ENCODE measurements at places on chromosomes 13 and 19.

GRCh38 chr19:4969292-4969771 is 419 bp downstream of the KDM4B start:
- DNase-seq, result no peak

DNA sequence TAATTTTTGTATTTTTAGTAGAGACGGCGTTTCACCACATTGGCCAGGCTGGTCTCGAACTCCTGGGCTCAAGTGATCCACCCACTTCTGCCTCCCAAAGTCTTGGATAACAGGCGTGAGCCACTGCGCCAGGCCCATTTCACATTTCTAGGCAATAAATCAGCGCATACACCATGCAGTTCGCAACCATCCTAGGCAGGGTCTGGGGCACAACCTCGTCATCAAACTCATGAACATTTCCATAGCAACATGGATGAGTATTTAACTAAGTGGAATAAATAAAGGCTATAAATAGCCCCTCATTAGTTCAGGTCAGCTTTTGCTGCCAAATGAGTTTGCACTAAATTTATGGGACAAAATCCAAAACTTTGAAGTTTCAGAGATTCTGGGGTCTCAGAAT is 8.2 kb downstream of the MEIS3 start:
- DNase-seq, result no peak

DNA sequence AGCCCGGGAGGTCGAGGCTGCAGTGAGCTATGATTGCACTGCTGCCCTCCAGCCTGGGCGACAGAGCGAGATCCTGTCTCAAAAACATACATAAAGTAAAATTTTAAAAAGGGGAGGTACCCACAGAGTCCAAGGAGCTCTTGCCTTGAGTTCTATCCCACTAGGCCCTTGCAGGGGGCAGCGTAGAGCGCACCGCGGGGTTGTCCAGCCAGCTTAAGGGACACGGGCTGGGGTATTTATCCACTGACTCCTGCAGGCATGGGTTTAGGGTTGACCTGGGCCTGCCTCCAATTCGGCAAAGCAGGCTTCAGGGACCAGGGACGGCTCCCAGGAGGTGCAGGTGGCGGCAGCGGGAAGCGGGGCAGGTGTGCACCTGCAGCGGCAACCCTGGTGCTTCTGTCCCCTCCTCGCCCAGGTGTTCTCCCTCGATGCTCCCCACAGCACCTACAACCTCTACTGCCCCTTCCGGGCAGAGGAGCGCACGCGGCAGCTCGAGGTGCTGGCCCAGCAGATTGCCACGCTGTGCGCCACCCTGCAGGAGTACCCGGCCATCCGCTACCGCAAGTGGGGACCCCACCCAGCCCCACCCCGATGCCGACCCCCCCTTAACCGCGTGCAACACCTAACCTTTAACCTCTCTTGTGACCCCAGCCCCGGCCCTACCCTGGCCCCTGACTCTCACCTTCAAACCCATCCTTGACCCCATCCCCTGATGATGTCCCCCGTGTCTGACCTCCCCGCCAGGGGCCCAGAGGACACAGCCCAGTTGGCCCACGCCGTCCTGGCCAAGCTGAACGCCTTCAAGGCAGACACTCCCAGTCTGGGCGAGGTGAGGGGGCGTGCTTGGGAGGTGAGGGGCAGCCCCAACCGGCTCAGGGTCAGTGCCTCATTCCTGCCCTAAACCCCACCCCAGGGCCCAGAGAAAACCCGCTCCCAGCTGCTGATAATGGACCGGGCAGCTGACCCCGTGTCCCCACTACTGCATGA is 4.7 kb downstream of the STXBP2 start:
- no peak for DNase-seq

DNA sequence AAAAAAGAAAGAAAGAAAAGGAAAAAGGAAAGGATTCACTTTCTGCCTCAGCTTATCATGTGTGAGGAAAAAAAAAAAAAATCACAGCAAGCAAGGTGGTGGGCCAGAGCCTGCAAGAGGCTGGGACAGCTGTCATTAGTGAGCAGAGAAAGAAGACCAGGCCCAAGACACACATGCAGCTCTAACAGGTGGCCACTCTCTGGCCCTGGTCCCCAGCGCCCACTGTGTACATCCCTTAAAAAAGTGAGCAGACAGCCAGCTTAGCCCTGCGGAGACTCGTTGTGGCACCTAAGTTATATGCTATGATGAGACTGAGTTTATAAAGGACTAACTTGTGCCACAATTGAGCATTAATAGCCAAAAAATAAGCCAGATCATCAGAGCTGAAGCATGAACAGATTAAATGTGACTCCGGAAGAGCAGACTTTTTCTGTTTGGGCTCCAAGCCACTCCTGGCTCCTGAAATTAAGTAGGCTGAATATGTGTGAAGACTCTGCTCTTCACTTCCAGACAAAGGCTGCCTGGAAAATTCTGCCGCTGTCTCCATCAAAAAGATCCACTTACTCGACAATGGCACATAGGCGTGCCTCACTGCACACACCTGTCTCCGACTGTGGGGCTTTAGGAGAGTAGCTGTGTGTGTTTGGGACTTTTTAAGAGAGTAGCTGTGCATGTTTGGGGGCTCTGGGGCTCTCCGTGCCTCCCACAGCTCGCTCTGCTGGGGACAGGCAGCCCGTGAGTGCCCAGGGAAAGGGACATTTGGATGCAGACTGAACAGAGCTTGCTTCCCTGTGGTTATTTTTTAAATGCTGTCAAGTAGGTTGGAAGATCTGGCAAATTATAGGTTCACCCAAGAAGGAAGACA is 55.0 kb downstream of the LATS2 start:
- DNase-seq, result no peak

DNA sequence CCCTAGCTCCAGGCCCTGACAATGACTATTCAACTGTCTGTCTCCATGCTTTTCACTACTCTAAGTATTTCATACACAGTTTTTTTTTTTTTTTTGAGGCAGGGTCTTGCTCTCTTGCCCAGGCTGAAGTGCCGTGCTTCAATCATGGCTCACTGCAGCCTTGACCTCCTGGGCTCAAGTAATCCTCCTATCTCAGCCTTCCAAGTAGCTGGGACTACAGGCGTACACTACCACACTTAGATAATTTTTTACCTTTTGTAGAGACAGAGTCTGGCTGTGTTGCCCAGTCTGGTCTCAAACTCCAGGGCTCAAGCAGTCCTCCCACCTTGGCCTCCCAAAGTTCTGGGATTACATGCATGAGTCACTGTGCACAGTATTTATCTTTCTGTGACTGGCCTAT is 815.4 kb downstream of the DACH1 start:
- DNase-seq, result no peak

GRCh38 chr13:50129081-50129705 is 113.9 kb downstream of the KCNRG start:
- no peak for DNase-seq

DNA sequence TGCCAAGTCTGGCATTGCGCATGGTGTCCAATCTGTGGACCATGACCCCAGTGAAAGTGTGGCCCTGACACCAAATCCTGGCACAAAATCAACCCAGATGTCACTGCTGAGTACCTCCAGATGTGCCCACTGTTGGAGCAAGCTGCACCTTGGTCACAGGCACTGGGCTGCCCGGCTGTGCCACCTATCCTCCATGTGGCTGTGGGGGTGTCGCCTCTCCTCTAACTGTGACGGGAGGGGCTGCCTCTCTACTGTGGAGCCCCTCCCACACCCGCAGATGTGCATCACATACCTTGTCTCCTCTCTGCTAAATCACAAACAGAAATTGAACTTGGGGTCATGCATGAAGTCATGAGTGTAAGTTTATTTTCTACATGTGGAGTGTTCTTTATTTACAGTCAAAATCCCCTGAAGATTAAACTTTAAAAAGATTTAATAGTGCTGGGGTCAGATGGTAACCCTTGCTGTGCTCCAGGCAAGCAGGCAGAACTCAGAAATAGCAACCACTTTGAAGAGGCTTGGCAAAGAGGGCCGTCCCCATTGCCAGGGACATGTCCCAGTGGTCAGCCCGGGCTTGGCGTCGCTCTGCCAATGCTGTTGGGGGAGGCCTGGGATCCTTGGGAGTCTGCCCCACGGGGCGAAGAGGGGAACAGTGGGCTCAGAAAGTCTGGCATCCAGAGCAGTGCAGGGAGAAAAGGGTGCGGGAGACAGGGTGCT is 46.4 kb upstream of the ZNF536 start:
- no peak for DNase-seq

- no peak for DNase-seq
These were observed 39.6 kb downstream of the CYP2B6 start for GRCh38 chr19:41030651-41031050.

DNA sequence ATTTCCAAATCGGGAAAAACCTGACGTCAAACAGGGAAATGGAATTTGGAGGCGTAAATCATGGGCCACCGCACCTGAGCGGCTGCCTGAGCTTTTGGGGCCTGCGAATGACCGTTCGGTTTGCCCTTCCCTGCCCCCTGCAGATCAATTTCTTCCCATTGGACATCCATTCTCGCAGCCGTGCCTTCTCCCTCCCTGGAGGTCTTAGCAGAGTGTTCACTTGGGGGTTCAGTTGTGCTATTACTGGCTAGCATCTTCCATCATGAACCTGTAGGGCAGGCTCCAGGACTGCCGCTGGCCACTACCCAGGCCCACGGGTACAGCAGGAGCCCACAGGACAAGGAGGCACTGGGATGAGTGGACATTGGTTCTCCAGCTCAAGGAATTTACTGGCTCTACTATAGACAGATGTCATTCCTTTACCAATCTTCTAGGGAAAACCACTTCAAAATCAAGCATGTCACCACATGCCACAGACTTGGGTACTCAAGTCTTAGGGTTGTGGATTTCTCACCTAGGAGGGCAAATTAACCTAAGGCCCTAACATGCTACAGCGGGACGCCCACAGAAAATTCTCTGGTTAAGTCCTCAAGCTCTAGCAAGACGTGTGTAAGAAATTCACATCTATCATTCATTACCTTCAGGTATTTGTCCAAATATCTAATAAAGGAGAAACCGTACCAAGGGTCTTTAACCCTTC is 75.5 kb downstream of the COL4A1 start:
- no peak for DNase-seq

- no peak for DNase-seq
These were observed 51.1 kb downstream of the N4BP2L1 start for GRCh38 chr13:32376642-32377415.

DNA sequence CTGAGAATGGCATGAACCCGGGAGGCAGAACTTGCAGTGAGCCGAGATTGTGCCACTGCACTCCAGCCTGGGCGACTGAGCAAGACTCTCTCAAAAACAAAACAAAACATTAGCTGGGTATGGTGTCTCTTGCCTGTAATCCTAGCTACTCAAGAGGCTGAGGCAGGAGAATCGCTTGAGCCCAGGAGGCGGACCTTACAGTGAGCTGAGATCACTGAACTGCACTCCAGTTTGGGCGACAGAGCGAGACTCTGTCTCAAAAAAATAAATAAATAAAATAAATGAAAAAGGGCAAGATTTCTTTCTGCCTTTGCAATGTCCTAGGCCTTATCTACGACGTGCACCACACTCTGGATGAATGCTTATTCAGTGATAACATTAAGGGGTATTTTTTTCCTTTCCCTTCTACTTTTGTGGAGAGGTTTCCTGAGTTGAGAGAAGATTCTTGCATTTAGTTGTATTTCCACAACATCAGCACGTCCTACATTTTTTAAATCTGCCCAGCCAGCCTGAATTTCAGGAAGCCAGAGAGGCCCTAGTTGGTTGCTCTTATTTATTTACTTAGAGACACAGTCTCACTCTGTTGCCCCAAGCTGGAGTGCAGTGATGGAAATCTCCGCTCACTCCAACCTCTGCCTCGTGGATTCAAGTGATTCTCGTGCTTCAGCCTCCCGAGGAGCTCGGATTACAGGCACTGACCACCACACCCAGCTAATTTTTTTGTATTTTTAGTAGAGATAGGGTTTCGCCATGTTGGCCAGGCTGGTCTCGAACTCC is 26.1 kb upstream of the OR1M1 start:
- no peak for DNase-seq

DNA sequence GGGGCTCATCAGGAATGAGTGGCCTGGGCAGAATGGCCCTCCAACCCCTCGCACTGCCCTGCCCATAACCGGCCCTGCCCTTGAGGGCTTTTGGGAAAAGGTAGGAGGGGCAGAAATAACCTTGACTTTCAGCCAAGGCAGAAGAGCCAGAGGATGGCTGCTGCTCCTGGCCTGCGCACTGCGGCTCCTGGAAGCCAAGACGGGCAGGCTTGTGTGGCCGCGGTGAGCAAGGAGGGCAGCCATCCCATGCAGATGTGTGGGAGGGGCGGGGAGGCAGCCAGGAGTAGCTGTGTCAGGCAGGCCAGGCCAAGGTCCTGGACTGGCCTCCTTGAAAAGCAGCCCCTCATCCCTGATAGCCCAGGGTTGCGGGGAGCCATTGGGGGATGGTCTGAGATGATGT is 57.6 kb upstream of the URI1 start:
- DNase-seq, result no peak

DNA sequence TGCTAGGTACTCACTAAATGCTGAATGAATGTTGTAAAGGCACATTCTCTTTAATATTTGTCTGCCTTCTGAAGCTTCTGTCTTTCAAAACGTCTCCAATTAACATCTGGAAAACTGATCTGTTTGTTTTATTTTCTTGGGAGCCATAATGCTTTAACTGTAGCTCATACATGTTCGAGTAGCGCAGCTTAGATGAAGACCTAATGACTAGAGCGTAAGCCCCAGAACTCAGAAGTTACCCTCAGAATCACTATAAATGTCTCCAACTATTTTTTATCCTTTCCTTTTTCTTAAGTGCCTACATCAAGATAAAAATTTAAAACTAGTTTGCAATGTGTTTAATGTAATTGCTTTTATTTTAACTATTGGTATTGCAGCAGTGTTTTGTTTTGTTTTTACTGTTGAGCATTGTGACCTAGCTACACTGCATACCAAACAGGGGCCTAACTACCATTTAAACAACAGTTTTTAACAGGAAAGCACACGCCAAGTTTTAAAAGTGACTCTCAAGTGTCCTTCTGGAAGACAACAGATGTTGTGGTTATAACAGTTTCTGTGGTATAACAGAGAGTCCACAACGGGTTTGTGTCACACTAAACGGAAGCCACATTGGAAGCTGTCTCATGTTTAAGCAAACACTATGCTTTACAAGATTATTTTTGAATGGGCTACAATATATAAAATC is 42.0 kb downstream of the MRPL57 start:
- DNase-seq, result no peak

- no peak for DNase-seq
These were observed 13.3 kb upstream of the LILRB1 start for GRCh38 chr19:54616821-54617560.

GRCh38 chr13:36143738-36144137 is 12.6 kb upstream of the DCLK1 start:
- DNase-seq, result no peak

- no peak for DNase-seq
These were observed 2.9 kb downstream of the CIC start for GRCh38 chr19:42271861-42272534.

DNA sequence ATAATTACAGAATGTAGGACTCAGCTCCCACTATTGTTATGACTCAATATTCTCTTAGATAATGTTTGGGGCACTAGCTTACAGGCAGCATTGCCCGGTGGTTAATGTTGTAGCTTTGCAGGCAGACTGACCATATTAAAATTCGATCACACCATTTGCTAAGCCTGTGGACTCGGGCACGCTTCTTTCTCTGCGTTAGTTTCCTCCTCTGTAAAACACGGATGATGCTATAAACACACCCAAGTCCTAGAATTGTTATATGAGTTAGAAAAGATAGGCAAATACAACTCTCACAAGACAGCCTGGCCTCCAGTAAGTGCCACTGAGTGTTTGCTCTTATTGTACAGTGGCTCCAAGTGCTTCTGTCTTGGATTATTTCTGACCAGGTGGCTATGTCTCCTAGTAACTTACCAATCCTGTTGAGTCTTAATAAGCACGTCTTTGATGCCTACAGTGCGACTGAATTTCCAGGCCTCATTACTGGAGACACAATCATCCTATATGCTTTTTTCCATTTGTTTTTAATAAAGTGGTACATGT is 50.0 kb upstream of the ALOX5AP start:
- DNase-seq, result no peak

- DNase-seq, result no peak
These were observed 44.4 kb downstream of the FAM124A start for GRCh38 chr13:51266642-51267041.
